ENCODE measurements at places on chromosomes 6 and 20. TPM values are rescaled to one million over a fixed set of nuclear protein-coding genes. Genes with fewer than 3 reads are reported as not detected.

Gene RBM24
- 4.4 TPM for total RNA-seq

Gene NELFCD
- 85.2 TPM for total RNA-seq

Gene OSER1
- 31.6 TPM for total RNA-seq

Gene RAET1L
- total RNA-seq = not detected

Gene CEP162
- 13.1 TPM for total RNA-seq

Gene SLC13A3
- total RNA-seq = 10.5 TPM

Gene ZSCAN23
- total RNA-seq = 5.3 TPM

Gene ULBP1
- not detected for total RNA-seq

Gene MEI4
- total RNA-seq = not detected

Gene NOX3
- total RNA-seq = not detected

Gene LPA
- 0.09 TPM for total RNA-seq

GRCh38 chr6:73180763-73181619, 44.3 kb downstream of the KHDC1L start:
- no peak for DNase-seq
- no peak overlapping the region for H3K4me3 ChIP-seq
- H3K27ac ChIP-seq = no peak overlapping the region
- H3K4me1 ChIP-seq = no peaks in the 10 kb centered on the region

DNA sequence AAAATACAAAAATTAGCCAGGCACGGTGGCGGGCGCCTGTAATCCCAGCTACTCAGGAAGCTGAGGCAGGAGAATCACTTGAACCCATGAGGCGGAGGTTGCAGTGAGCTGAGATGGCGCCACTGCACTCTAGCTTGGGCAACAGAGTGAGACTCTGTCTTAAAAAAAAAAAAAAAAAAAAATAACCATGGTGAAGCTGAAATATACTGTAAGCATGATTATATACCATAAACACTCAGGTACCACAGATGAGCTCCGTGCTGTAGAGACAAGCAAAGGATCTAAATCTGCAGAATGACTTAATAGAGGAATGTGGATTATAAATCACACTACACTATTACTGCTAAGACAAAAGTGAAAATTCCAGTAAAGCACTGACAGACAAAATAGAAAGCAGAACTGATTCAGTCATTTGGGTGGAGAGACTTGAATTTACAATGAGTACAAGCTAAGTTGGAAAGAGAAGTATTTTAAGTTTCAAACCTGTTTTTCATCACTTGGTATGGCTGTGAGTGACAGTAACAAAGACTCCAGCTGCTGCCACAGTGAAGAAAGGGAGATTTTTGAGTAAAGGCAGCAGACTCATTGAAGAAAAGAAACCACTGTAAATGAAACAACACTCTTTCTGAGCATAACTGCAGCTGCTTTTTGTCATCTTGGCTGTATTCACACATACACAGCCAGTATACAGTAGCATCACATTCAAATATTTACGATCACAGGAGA, 322.1 kb downstream of the RNGTT start:
- H3K27me3 ChIP-seq = no peaks in the 10 kb centered on the region
- H3K4me3 ChIP-seq = no peak overlapping the region
- H3K27ac ChIP-seq = no peak overlapping the region
- no peak for DNase-seq
- no peaks in the 10 kb centered on the region for H3K36me3 ChIP-seq
- H3K4me1 ChIP-seq = no peaks in the 10 kb centered on the region

DNA sequence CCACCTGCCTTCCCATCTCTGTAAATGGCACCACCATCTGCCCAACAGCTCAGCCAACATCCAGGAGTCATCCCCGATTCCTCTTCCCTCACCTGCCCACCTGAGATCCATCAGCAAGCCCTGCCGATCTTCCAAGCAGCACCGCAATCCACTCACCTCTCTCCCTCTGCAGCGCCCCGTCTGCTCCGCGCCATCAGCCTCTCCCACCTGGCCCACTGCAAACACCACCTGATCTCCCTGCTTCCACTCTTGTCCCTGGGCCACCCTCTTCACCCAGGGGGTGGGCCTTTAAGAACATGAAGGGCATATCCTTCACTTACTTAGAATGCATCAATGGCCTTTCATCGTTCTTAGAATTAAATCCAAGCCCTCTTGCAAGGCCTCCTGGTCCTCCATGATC, 457.3 kb upstream of the SULF2 start:
- no peak overlapping the region for H3K27ac ChIP-seq
- no peaks in the 10 kb centered on the region for H3K27me3 ChIP-seq
- no peaks in the 10 kb centered on the region for H3K36me3 ChIP-seq
- H3K4me1 ChIP-seq = no peaks in the 10 kb centered on the region
- no peak overlapping the region for H3K4me3 ChIP-seq

GRCh38 chr20:58360936-58361335, 28.1 kb upstream of the VAPB start:
- H3K36me3 ChIP-seq = no peaks in the 10 kb centered on the region
- H3K27me3 ChIP-seq = no peaks in the 10 kb centered on the region
- no peak overlapping the region for H3K4me3 ChIP-seq
- no peak overlapping the region for H3K27ac ChIP-seq
- H3K4me1 ChIP-seq = no peaks in the 10 kb centered on the region

DNA sequence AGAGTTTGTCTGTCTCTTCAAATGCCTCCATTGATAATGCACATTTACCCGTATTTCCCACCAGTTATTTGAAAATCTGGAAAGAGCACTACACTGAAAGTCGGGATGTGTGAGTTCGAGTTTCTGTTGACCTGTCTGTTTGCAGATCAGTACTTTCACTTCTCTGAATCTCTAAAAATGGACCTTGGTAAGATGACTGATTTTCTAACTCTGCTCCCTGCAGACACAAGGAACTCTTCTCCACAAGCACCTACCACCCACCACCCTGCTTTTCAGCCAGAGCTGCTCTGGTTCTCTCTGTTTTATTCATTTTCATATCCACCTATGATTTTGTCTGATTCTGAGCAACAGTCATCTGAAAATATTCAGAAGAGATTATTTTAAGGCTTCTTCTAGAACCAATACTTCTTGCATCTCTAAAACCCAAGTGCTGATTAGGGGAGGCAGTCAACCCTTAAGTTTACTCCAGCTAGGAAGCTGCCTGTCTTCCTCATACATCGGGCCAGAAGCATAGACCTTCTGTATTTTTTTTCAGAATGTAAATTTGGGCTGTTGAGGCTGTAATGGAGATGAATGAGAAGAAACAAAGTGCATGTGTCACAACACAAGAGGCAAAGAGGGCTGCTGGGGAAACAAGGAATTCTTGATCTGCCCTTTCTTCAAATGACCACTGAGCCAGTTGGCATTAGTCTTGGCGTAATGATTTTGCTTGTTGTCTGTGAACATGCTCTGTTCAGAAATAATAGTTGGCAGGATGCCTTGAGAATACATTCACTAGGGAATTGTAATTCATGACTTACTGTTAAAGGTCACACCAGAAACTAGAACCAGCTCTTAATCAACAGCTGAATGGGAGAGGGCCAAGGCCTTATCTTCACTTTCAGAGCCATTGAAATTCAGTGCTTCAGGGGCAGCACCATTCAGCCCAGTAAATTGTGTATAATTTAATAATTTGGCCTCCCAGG, 85.4 kb upstream of the MYLIP start:
- H3K27me3 ChIP-seq = no peaks in the 10 kb centered on the region
- DNase-seq = no peak
- no peaks in the 10 kb centered on the region for H3K36me3 ChIP-seq
- no peaks in the 10 kb centered on the region for H3K4me1 ChIP-seq
- H3K4me3 ChIP-seq = no peak overlapping the region

- H3K4me1 ChIP-seq = no peaks in the 10 kb centered on the region
- no peak overlapping the region for H3K4me3 ChIP-seq
- no peaks in the 10 kb centered on the region for H3K27me3 ChIP-seq
- DNase-seq = no peak
- H3K36me3 ChIP-seq = no peaks in the 10 kb centered on the region
These were observed 171.5 kb downstream of the CDKAL1 start for GRCh38 chr6:20705741-20706140.

DNA sequence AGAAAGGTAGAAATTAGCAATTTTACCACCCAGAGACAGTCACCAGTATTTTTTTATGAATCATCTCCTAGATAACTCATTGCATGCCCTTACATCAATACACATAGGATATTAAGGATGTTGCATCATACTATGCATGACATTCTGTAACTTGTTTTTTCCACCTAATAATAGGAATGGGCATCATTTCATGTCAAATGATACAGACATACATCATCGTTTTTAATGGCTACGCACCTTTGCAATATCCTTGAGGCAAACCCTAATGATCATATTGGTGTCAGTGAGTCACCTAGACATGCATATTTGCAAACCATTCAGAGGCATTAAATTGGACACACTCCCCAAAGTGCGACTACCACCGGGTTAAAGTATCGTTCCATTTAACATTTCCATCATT, 309.7 kb upstream of the AGPAT4 start:
- H3K36me3 ChIP-seq = no peaks in the 10 kb centered on the region
- H3K4me3 ChIP-seq = no peak overlapping the region
- H3K27me3 ChIP-seq = no peaks in the 10 kb centered on the region
- no peaks in the 10 kb centered on the region for H3K4me1 ChIP-seq
- no peak for DNase-seq
- H3K27ac ChIP-seq = no peak overlapping the region

- no peaks in the 10 kb centered on the region for H3K27me3 ChIP-seq
- H3K36me3 ChIP-seq = no peaks in the 10 kb centered on the region
- no peak overlapping the region for H3K4me3 ChIP-seq
- no peak overlapping the region for H3K27ac ChIP-seq
These were observed 8.8 kb downstream of the MYL9 start for GRCh38 chr20:36549942-36550789.

DNA sequence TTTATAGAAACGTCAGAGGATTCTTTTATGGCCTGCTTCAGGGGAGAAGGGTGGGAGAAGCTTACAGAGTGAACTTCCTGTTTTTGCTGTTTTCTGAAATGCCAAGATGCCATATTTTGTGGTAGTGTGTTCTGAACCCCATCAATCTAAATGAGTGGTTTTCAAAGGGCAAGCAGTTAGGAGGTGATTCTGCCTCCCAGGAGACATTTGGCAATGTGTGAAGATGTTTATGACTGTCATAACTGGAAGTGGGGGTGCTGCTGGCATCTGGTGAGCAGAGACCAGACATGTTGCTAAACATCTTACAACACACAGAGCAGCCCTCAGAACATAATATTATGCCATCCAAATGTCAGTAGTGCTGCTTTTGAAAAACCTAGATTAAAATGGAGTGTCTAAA, 6.0 kb upstream of the PRL start:
- no peak for DNase-seq
- H3K36me3 ChIP-seq = no peaks in the 10 kb centered on the region
- H3K4me1 ChIP-seq = no peaks in the 10 kb centered on the region
- no peak overlapping the region for H3K27ac ChIP-seq
- H3K27me3 ChIP-seq = no peaks in the 10 kb centered on the region

DNA sequence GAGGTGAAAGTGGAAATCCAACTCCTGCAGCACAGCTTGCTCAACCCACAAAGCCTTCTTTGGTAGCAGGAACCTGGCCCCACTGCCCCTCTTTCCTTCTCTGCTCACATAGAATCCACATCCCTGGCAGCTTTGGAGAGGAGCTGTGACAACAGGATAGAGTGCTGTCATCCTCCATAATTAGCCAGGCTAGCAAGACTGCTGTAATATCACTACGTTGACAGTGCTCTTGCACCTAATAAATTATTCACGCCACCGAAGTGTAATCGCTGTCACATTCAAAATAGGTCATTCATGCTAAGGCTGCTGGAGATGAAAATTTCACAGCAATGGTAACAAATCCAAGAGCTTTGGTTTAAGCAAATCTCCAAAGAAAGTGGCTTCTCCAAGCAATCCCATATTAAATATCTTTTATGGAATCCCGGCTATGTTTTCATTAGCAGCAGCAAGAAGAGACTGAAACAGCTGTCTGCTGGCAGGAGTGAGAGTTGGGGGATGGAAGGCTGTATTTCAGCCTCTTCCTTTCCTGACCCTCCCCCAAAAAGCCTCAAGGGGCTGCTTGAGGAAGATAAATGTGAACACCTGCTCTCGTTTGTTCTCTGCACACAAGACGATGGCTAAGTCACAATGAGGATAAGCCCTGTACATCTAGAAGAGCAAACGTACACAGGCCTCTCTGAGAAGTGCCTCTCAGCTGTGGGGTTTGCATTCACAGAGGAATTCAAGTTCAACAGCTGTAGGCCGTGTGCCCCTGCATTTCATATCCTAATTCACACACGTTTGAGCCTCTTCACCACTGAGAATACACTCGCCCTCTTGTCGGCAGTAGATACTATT, 16.5 kb downstream of the RIPOR2 start:
- H3K27ac ChIP-seq = no peak overlapping the region
- H3K4me3 ChIP-seq = no peak overlapping the region
- no peaks in the 10 kb centered on the region for H3K36me3 ChIP-seq
- no peak for DNase-seq
- H3K4me1 ChIP-seq = no peaks in the 10 kb centered on the region

GRCh38 chr6:15148356-15148946, 97.4 kb upstream of the JARID2 start:
- H3K27me3 ChIP-seq = no peaks in the 10 kb centered on the region
- no peaks in the 10 kb centered on the region for H3K4me1 ChIP-seq
- DNase-seq = no peak
- no peak overlapping the region for H3K4me3 ChIP-seq
- no peak overlapping the region for H3K27ac ChIP-seq
- no peaks in the 10 kb centered on the region for H3K36me3 ChIP-seq

- H3K4me1 ChIP-seq = no peaks in the 10 kb centered on the region
- no peak for DNase-seq
These were observed 215.4 kb upstream of the DEFB112 start for GRCh38 chr6:50264995-50265571.

- no peak overlapping the region for H3K4me3 ChIP-seq
- no peaks in the 10 kb centered on the region for H3K36me3 ChIP-seq
- H3K27ac ChIP-seq = no peak overlapping the region
These were observed 108.6 kb upstream of the DUSP22 start for GRCh38 chr6:183668-184067.

DNA sequence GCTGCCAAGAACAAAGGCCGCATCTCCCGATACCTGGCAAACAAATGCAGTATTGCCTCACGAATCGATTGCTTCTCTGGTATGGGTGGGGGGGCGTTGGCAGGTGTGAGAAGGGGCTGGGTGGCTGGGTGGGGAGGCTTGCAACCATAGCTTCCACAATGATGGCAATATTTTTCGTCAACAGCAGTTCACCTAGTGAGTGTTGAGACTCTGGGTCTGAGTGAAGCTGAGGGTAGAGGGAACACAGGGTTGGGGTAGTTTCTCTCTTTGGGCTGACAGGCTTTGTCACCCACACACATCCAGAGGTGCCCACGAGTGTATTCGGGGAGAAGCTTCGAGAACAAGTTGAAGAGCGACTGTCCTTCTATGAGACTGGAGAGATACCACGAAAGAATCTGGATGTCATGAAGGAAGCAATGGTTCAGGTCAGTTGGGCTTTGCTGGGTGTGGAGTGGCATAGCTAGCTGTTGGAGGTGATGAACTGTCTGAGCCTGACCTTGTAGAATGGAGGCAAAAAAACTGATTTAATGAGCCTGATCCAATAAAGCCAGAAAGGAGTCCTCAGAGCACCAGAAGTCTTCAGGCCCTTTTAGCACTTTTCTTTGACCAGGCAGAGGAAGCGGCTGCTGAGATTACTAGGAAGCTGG, 4.2 kb downstream of the NOP56 start:
- H3K27me3 ChIP-seq = no peaks in the 10 kb centered on the region
- DNase-seq = no peak
- H3K4me3 ChIP-seq = no peak overlapping the region
- peaks cover 45% of the 10 kb centered on the region for H3K36me3 ChIP-seq

GRCh38 chr6:155708100-155708499, 252.5 kb upstream of the NOX3 start:
- no peaks in the 10 kb centered on the region for H3K4me1 ChIP-seq
- no peak overlapping the region for H3K27ac ChIP-seq
- H3K4me3 ChIP-seq = no peak overlapping the region
- no peaks in the 10 kb centered on the region for H3K27me3 ChIP-seq
- no peaks in the 10 kb centered on the region for H3K36me3 ChIP-seq

- H3K27me3 ChIP-seq = no peaks in the 10 kb centered on the region
- no peak overlapping the region for H3K4me3 ChIP-seq
- H3K4me1 ChIP-seq = no peaks in the 10 kb centered on the region
- no peaks in the 10 kb centered on the region for H3K36me3 ChIP-seq
- H3K27ac ChIP-seq = no peak overlapping the region
These were observed 7.7 kb downstream of the HDDC2 start for GRCh38 chr6:125294036-125294435.

Measured in prostate gland (tissue), 2 donors.